A549 (cell line): ENCODE measurements at places on chromosomes 5 and 9.

DNA sequence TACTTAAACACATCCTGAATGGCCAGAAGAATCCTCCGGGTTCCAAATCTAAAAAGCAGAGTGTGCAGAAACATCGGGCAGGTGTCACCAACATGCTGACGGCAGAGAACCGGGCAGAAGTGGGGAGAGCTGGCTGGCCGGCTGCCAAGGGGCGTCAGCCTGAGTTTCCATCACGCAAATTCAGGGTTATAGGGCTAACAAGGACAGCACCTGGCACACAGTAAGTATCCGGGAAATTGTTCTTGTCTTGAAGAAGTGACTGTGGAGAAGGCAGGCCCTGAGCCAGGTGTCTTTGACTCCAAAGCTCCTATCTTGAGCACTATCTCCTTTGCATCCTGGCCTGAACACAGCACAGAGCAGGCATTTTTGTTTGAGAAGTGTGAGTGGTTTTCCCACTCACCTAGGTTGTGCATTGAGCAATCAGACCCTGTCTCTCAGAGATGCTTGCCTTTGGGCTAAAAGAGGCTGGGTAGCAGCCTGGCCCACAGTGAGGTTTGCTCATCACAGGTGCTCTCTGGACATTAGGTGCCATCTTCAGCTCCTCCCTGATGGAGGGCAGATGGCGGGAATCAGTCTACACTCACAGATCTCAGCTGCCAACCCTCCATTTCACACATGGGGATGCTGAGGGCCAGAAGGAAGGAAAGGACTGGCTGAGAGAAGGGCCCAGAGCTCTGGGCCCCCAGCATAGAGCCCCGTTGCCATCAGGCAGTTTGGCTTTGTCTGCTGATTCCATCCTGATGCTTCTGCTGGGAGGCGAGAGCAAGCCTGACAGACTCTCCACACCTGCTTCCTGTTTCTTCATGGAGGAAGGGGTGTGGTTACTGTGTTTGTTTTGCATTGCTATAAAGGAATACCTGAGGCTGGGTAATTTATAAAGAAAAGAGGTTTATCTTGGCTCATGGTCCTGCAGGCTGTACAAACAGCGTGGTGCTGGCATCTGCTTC lies 52.8 kb downstream of the WHRN start:
- DNase-seq: no peak

DNA sequence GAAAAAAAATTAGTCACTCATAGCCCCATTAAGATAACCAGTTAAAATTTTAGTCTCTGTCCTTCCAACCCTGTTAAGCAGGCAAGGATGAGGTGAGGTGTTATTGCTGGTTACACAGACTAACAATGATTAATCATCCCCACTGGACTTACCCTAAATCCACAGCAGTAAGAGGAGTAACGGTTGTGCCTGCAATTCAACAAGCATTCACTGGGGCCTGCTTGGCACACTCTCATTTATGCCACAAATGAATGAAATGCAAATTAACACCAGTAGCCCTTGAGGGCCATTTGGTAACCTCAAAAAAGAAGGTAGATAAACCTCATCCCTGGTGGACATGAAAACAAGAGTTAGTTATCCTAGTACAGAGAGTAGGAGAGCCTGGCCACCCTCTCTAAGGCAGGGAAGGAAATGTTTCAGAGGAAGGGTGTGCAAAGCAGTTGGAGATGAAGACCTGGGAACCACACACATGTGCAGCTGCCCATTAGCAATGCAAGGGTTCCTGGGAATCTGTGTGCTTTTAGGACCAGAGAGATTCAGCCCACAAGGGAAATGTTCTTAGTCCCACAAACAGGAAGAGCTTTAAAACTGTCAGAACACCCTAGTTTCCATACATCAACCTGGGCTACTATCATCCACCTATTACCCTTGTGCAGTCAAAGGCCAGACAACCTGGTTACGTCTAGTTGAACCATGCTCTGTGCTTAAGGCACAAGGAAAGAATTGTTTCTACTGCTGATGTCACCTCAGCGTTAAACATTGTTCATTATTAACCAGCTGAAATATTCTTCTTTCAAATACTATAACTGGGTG lies 7.7 kb downstream of the LHFPL2 start:
- DNase-seq: peak; percentile 48

DNA sequence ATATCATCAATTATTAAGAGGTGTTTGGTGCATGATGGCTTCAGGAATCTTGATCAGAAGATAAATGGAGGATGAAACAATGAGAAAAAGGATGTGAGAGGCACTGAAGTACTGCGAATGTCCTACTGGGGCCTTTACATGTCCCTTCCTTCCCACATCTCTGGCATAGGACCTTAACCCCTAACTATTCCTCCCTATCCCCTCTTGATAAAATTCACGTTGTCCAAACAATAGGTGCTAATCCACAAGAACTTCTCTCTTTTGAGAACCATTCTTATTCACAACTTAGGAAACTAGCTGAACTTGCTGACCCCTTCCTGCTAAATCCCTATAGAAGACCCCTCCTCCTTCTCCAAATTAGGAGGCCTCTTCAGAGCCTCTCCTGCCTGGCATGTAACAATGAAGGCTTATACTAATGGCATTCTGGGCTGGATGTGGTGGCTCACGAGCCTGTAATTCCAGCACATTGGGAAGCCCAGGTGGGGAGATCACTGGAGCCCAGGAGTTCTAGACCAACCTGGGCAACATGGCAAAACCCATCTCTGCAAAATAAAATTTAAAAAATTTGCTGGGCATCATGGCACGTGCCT lies 276.5 kb upstream of the SMARCA2 start:
- DNase-seq: no peak

GRCh38 chr9:127919253-127919815 lies 2.5 kb upstream of the ST6GALNAC4 start:
- peak; percentile 98 for DNase-seq

DNA sequence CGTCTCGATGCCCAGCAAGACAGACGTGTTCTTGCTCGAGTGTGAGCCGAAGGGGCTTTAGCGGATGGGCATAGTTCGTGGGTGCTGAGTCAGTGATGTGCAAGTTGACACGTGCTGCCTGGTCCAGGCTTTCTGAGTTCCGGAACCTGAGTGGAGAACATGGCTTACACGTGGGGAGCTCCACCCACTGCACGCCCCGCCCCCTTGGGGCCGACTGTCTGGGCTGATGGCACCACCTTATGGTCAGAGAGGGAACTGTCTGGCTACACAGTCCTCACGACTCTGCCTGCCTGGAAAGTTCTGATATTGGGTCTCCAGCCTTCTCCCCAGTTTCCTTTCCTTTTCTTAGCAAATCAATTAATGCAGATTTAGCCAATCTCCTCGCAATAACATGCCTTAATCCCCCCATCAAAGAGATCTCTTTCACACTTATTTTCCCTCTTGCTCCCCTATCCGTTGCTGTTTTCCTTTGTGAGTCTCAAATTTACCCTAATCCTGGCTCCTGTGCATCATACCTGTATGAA lies 3.8 kb upstream of the STC2 start:
- DNase-seq: peak; percentile 79

GRCh38 chr5:4576161-4576748 lies 563.9 kb upstream of the ADAMTS16 start:
- DNase-seq: no peak

GRCh38 chr9:112174965-112175795 lies at the start of gene SUSD1:
Gene SUSD1 (minus strand): TSS chr9:112175297. CDS start chr9:112175235, 62 bp downstream.
- DNase-seq: no peak

DNA sequence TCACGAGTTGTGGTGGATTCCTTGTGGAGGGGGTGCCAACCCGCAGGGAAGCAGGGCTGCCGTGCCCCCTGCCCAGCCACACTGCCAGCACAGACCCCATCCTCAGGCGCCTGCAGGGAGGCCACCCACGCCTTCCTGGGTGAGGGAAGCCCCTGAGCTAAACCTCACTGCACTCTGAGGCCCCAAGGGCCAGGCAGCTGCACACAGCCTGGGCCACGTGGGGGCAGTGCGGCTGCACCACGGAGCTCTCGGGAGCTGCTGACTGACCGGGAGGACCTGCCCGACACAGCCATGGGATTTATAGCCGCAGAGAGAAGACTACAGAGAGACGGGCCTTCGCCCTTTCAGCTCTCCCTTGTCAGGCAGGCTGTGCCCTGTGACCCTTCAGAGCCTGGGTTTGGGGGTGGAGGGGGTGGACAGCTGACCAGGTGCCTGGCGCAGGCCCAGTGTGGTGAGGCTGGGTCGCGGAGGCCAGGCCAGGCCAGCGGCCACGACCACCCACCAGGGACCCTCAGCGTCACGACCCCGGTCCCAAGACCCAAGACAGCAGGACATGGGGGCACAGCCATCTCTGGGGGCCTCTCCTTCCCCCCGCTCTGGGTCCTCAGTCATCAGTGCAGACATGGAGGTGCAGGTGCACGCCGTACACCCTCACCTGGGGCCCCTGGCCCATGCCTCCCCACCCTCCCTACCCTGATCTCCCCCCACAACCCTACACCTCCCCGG lies 4.3 kb upstream of the AHRR start:
- DNase-seq: peak; percentile 82

DNA sequence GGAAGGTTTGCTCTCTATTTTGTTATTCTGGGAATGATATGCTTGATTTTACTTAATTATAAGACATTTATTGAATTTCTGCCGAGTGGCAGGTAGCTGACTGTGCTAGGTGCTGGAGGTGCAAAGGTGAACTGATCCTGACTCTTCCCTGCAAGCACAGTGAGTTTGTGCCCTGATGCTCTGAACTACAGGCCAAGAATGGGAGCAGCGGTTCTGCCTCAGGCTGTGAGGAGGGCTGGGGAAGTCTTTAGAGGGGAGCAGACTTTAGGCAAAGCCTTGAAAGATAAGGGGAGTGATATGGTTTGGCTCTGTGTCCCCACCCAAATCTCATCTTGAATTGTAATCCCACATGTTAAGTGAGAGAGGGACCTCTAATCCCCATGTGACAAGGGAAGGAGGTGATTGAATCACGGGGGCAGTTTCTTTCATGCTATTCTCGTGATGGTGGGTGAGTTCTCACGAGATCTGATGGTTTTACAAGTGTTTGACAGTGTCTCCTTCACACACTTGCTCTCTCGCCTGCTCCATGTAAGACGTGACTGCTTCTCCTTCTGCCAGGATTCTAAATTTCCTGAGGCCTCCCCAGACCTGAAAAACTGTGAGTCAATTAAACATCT lies 73.1 kb downstream of the NDFIP1 start:
- no peak for DNase-seq

DNA sequence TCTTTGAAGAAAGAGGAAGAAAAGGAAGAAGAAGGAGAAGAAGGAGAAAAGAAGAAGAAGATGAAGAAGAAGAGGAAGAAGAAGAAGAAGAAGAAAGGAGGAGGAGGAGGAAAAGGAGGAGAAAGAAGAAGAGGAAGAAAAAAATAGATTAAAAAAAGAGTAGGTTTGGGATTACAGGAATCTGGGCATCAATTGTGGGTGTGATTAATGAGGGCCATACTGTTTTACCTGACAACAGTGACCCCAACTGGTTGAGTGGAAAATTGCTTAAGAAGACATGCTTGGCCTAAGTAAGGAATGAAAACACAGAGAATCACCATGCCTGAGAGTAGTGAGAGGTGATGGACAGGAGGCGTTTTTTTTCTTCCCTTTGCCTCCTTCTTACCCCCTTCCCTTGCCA lies 114.6 kb downstream of the FAM170A start:
- peak; percentile 65 for DNase-seq

- DNase-seq: no peak
Measured at GRCh38 chr9:88986776-88987175, 4.5 kb upstream of the S1PR3 start.

DNA sequence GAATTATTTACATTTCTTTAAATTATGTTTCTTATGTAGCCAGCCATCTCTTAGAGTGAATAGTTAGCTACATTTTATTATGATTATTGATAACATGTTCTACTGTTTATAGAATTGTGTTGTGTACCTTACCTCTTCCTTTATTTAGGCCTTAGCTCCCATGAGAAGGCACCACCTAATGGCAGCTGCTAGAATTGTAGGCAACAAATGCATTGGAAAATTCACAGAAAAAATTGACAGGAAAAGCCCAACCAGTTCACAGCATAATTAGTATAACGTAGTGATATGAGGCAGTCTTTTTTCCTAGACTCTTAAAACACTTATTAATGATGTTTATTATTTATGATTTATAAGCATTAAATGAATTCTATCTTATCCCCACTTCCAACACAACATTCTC lies 175.8 kb downstream of the WDR70 start:
- DNase-seq: peak; percentile 22

- DNase-seq: no peak
Measured at GRCh38 chr9:19490828-19491227, 82.0 kb downstream of the ACER2 start.

- DNase-seq: no peak
Measured at GRCh38 chr5:14572836-14573235, 8.8 kb upstream of the OTULINL start.

DNA sequence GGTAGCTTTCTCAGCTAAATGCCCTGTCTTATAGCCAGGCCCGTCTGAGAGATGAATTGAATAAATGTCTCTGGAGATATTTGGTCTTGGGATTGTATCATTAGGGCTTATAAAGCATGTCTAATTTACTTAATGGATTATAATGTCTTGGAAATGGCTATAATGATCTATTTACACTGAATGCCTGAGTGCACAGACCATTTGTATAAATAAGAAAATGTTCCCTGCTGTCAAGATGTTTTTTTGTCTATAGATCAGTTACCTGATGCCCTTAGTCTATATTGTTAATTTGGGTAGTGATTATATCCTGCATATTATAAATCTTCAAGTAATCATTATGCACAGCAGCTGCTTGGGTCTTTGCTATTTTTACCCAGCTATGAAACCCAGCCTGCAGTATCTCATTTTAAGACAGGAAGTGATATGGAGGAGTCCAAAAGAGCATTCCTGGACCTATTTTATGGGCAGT lies 112.9 kb upstream of the ACTBL2 start:
- DNase-seq: no peak

DNA sequence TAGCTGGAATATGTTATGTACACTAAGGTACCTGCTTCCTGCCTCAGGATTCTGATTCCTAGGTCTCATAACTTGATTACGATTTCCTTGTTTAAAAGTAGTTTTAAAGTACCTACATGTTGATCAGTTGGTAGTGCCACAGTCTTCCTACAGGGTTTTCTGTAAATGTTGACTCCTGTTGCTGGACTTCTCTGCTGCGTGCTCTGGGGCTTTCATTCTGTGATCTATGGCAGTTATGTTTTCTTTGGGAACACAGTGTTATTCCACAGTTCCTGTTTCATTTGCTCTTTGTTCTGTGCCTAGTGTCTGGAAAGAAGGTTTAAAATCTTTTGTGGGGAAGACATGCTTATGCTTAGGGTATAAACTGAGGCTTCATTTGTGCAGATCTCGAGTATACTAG lies 343.5 kb downstream of the PLK2 start:
- no peak for DNase-seq

DNA sequence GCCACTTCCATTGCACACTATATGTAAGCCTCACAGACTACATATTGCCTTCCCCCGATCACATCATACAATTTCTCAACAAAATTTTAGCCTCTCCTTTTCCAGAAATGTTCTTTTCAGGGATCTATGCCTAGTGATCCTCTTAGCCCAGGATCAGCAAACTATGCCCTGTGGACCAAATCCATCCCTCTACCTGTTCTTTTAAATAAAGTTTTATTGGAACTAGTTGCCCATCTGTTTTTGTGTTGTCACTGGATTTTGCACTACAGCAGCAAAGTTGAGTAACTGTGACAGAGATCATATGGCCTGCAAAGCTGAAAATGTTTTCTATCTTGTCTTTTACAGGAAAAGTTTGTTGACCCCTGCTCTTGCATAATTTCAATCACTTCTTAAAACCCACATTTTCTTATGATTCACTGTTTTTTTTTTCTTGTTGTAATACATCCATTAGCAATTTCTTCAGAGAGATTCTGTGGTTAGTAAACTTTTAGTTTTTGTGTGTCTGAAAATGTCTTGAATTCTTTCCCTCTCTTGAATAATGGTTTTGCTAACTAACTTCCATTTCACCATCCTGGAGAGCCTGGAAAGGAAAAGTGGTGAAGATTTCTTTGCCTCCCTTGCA lies 7.1 kb downstream of the TXNDC8 start:
- DNase-seq: no peak
